ENCODE measurements at places on chromosomes 3 and 15.

- DNase-seq: no peak
Observed at GRCh38 chr3:140494970-140495369, 182.9 kb upstream of the TRIM42 start.

DNA sequence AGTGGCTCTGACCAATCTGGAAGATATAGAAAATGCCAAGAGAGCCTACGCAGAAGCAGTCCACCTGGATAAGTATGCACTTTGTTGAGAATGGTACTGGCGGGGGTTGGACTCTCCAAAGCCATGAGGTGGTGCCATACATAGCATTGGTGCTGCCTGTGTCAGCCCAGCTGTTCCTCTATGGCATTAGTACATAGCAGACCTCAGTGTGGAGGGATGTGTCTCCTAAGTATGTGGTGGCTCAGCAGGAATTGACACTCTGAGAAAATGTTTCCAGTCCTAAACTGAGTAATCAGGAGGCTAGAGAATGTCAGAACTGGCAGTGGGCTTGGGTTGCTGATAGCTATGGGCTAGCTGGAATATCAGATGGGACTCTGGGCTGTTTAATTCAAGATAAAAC lies 48.4 kb downstream of the ADPGK start:
- no peak for DNase-seq

DNA sequence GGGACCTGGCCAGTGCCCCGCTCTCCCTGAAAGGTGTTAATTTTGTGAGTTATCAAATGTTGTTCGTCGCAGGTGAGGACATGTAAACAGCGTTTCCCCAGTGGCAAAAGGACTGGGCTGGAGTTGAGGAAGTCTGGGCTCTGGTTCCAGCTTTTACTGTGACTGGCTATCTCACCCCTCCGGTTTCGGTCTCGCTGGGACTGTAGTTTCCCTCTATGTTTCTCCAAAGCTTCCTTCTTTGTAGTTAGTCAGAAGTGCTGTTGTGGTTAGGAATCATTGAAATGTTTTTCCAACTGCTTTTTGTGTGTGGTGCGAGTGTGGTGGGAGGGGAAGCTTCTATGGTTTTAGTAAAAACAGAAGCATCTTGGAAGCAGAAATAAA lies 990 bp upstream of the CLDN1 start:
- DNase-seq: no peak

DNA sequence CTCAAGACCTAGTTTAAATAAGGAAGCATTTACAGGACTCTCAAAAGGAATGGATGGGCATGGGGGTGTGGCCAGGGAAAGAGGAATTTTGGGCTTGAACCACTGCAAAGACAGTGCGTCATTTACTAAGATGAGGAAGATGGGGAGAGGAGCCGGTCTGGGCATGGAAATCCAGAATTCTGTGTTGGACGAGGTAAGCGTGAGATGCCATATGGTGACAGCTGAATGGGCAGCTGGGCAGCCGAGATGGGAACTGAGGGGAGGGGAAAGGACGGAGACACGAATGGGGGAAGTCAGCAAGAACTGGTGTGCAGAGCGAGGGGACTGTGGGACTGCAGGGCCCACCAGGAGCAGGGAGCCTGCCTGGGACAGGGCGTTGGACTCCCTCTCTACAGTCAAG lies 24.2 kb downstream of the TMEM44 start:
- peak; percentile 45 for DNase-seq

DNA sequence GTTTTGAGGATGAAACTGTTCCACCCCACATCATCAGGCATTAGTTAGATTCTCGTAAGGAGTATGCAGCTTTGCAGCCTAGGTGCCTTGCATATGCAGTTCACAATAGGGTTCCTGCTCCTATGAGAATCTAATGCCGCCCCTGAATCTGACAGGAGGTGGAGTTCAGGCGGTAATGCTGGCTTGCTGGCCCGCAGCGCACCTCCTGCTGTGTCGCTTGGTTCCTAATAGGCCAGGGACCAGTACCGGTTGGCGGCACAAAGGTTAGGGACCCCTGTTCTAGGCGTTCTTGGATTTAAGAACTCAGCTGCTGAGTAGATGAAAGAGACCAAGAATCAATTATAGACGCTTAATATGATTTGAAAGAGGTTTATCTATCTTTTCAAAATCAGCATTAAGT lies 595.4 kb downstream of the CADM2 start:
- DNase-seq: no peak

GRCh38 chr3:191543018-191543417 lies 82.1 kb downstream of the PYDC2 start:
- no peak for DNase-seq

- DNase-seq: no peak
Observed at GRCh38 chr15:101033801-101034200, 114.6 kb downstream of the LRRK1 start.

GRCh38 chr15:99628374-99629001 lies 62.7 kb downstream of the MEF2A start:
- DNase-seq: no peak

- no peak for DNase-seq
Observed at GRCh38 chr3:157127831-157128767, 31.8 kb downstream of the CCNL1 start.

DNA sequence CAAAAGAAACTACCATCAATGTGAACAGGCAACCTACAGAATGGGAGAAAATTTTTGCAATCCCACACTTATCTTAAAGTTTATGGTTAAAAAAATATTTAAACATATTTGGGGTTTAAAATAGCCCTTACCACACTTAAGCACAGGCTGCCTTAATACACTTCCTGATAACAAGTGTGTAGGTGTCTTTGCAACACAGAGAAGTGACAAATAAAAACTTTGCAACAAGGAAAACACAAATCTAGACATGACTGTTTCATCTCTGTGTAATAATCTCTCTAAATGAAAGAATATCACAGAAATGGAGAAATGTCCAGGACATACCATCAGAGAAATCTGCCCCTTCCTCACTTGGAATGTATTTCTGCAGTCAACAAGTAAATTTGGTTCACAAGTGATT lies 464.1 kb upstream of the ARHGEF26 start:
- no peak for DNase-seq

DNA sequence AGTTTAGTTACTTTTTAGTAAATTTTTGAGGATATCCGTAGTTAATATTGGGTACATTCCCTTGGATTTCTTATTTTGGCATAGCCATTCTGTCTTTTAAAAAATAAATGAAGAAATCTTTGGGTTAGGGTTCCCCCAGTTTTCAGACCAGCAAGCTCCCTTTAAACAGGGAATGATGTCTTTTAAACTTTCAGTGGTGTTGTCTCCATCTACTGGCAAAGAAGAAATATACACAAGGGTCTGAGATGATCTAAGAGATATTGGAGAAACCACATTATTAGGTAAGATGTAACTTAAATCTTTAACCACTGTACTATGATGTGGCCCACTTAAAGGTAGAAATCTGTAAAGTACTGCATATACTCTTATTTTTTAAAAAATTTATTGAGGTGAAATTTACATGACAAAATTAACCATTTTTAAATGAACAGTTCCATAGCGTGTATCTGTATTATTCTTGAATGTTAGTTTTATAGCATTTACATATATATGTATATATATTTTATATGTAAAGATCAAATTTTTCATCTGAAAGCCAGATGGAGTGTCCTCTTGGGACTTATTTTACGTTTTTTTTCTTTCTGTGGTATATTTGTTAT lies 35.1 kb upstream of the EIF3J start:
- DNase-seq: no peak

GRCh38 chr15:69712991-69713390 lies 260.4 kb downstream of the RPLP1 start:
- DNase-seq: no peak

DNA sequence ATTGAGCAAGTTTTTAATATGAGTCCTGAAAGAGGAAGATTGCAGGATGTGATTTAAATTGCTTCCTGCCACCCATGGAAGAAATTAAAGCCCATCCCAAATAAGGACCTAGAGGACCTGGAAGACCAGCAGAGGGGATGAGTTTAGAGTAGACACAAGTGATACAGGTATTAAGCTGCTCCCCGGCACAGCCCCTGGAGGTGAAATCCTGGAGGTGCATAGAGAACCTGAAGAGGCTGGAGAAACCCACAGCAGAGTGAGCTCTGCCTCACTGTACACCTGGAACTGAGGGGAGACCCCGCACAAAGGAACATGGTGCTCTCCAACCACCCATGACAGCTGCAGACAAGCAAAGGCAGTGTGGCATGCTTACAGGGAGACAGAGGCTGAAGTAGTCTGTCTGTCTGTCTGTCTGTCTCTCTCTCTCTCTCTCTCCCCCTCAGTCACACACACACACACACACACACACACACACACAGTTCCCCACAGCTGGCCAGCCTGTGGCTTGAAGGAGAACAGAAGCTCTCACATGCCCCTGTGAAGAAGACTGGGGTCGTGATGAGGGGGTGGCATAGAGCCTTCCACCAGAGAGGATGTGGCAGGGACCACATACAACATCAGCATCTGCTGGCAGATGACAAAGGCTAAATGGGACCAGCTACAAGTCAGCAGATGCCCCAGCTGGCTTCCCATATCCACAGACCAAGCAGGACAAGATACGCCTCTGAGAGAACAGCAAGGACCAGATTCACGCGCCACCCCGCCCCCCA lies 38.1 kb downstream of the FSIP1 start:
- no peak for DNase-seq

- DNase-seq: no peak
Observed at GRCh38 chr3:37743974-37744373, 117.7 kb upstream of the CTDSPL start.

- DNase-seq: no peak
Observed at GRCh38 chr3:171646357-171647133, 163.7 kb downstream of the PLD1 start.

DNA sequence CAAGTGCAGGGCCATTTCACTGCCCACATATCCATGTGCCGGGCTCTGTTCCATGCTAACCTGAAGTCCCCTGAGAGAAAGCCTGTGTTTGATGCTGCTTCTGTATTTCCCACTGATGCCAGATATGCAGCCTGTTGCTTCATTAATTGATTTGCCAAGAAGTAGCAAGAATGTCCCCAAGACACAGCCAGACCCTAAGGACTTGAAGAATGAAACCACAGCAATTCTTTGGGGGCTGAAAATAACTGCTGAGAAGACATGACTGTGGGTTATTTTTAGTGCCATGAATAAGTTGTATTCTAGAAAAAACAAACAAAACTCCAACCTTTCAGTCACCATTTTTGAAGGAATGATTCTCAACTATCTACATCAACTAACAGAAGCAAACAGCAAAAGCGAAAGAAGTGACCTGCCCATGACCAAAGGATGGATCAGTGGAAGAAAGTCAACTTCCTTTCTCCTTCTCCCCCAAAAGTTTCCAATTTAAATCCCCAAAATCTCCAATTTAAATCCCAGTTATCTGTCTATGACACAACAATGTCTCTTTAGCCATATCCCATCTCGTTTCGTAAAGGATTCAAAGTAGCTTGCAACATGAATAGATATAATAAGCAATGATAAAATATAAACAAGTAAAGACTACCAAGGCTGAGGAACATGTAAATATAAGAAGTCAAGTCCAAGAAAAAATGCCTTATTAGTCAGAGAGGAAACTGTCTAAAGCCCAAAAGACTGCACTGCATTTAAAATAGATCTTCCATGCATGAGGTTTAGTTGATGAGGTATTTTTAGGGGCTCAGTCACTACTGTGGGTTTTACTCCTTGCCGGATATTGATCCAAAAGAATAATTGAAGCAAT lies 226.8 kb downstream of the DTWD1 start:
- no peak for DNase-seq

DNA sequence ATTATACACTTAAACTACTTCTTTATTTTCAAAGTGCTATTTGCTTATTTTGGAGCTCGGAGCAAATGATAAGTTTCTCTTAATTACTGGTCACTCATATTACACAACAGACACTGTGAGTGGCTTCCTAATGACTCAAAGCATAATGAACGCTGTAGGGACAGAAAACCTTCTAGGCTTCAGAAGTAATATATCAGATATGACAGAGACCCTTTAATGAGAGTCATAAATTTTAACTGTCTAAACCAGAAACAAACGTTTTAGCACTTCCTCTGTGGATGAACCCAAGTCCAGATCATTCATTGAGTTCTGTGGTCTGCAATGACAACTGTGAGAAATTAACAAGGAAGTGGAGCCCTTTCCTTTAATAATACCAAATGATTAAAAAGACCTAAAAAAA lies 66.6 kb downstream of the ARPP21 start:
- DNase-seq: no peak

GRCh38 chr3:126063358-126063965 lies 20.5 kb downstream of the SLC41A3 start:
- DNase-seq: no peak

DNA sequence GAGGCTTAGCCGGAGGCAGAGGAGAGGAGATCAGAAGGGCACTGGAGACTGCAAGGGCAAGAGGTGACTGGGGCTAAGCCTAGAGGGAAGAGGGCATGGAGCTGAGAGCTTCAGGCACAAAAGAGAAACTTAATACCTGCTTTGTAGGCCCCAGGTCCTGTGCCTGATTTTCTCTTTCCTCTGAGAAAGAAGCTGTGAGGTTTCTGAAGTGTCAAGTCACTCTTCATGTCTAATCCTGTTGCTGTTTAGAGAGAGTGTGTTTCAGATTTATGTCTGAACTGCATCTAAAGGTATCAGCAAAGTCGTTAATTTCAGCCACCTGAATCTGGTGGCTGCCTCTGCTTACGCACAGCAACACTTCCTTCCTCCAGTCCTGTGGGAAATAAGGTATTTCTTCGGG lies 106.9 kb upstream of the RNU6-1 start:
- DNase-seq: no peak

GRCh38 chr3:30488070-30488756 lies 118.2 kb upstream of the TGFBR2 start:
- DNase-seq: no peak

DNA sequence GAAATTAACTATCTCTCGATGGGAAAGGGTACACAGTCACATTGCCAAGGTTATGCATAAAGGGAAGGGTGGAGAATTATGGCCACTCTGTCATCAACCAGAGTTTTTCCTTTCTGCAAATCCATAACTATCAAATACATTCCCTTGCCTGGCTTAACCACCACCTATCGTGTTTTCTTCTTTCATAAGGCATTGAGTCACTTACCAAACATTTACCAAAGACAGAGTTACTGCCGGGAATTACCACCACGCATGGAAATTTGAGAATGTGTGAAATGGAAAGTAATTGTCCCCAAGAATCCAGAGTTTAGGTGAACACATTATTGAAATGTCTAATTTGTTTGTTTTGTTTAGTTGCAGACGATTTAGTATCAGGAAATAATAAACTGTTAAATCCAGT lies 134.3 kb upstream of the LRRN1 start:
- no peak for DNase-seq

GRCh38 chr3:102113421-102114041 lies 264.2 kb downstream of the NFKBIZ start:
- no peak for DNase-seq

GRCh38 chr3:4397466-4397865 lies 69.6 kb downstream of the SUMF1 start:
- DNase-seq: no peak

DNA sequence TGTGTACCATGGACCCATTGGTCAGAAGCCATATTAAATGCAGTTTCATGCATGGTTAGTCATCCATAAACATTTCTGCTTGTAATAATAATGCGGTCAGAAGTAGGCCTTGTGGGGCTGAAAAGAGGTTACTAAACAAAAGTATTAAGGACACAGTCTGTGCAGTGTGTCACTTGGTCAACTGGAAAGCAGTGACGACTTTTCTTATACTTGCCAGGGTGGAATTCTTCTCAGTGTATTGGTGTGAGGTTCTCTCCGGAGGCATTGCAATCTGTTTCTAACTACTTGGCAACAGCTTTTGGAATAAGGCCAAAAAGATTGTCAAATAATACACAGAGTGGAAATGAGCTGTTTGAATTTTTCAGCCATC lies 46.8 kb downstream of the CHL1 start:
- DNase-seq: no peak
